ENCODE measurements at places on chromosomes 13 and 19.

DNA sequence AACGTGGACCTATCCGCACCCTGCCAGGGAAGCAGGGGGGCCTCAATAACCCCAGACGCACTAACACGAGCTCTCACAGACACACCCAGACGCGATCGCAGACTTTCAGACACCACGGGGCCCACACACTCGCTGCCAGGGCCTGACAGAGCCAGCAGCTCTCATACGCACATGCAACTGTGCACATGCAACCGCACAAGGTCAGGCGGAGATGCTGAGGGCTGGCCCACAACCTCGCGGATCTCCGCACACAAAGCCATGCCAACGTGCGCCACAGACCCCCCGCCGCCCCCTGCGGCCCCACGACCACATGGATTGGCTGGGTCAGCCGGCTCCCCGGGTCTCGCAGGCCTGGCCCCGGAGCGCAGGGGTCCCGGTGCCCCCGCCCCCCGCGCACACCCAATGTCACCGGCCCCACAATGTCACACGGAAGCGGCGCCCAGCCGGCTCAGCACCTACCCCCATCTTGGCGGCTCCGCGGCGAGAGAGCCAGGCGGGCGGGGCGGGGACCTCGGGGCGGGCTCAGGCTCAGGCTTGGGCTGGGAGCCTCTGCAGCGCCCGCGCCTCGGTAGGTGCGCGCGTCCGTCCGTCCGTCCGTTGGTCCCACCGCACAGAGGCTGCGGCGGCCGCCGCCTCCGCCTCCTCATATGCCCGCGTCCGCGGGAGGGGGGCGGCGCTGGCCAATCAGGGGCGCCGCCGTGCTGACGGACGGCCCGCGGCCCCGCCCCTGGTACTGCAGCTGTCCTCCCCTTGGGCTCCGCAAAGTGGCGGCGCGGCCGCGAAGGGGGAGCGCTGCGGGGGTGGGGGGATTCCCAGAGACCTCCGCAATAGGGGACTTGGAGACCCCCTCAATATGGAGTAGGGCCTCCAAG is at the start of gene ATP1A3:
TSS of gene ATP1A3 (minus strand) at position 619 of the 872 bp plus-strand sequence. CDS start at position 465, 154 bp downstream.
- peak; percentile 78 for DNase-seq

DNA sequence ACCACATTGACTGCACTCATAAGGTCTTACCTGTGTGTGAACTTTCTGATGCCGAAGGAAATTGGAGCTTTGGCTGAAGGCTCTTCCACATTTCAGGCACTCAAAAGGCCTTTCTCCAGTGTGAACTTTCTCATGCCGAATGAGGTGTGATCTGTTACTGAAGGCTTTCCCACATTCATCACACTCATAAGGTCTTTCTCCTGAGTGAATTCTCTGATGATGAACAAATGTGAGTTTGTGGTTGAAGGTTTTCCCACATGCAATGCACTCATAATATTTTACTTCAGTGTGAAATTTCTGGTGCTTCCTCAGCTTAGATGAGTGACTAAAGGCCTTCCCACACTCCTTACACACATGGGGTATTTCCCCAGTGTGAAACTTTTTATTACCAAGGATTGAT is 5.7 kb downstream of the ZNF132 start:
- no peak for DNase-seq

- no peak for DNase-seq
Measured at GRCh38 chr13:94063096-94063495, 416.4 kb downstream of the DCT start.

GRCh38 chr19:48230555-48231129 is 25.1 kb downstream of the CARD8 start:
- DNase-seq, result no peak

DNA sequence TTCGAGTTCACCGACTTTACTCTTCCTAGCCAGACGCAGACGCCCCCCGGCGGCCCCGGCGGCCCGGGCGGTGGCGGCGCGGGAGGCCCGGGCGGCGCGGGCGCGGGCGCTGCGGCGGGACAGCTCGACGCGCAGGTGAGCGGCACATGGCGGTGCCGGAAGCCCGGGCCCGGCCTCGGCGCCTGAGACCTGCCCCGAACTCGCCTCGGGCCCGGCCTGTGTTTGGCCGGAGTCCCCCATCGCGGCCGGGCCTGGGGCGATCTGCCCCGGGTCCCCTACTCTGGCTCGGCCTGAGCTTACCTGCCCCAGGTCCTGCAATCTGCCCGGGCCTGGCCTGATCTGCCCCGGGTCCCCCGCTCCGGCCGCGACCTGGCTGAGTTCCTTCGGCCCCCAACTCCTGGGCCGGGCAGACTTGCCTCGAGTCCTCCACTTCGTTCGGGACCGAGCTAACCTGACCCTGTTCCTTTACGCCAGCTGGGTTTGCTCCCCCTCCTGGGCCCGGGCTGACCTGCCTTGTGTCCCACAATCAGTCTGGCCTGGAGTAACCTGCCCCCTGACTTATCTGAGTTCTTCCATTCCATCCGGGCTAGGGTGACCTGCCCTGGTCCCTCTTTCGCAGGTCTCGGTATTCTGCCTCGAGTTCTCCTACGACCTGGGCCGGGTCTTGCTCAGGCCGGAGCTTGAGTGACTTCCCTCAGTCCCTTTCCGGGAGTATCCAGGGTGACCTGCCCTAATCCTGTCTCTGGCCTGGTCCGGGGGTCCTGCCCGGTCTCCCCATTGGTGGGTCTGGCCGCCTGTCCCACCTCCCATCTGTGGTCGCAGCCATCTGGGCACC is 764 bp downstream of the UPF1 start:
- no peak for DNase-seq

GRCh38 chr13:36549126-36549702 is 116.9 kb downstream of the CCNA1 start:
- no peak for DNase-seq

DNA sequence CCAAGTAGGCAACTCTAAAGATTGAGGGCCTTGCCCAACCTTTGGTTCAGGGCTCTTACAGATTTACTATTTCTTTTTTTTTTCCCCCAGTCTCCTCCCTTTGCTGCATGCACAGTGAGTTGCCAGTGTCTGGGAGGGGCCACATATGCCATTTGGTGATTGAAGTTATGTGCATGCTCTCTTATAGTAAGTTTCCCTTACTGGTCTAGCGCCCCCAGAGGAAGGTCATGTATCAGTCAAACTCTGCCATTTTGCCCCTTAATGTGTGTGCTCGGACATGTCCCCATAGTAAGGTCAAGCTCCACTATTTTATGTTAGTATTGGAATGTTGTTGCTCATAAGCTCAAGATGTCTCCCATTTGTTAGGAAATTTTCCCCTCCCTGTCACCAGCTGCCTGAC is 1138.0 kb upstream of the SLC10A2 start:
- DNase-seq, result no peak

- no peak for DNase-seq
Measured at GRCh38 chr19:7789447-7789846, 26.4 kb downstream of the CLEC4M start.

DNA sequence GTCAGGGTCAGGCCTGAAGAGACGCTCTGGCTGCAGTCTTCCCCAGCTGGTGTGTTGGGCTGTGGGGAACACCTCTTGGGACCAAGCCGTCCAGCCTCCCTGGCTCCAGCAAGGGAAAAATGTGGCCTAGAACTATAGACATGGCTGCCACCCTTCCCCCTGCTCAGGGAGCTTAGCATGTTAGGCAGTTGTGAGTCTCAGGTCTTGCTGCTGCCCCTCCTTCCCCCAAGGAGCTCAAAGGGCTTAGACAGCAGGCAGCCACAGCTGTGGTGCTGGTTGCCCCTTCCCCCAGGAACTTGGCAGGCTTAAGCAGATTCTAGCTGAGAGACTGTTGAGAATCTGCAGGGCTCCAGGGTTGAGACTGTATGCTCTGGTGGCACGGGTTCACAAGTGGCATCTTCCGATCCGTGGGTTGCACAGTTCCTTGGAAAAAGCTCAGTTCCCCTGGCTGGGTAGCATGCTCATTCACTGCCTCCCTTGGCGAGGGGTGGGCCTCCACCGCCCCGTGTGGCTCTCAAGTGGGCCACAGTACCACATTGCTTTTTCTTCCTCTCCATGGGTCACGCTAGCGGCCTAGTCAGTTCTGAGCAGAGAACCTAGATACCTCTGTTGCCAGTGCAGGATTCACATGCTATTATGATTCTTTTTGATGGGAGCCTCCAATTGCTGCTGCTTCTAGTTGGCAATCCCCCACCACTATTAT is 1258.6 kb downstream of the OLFM4 start:
- no peak for DNase-seq

DNA sequence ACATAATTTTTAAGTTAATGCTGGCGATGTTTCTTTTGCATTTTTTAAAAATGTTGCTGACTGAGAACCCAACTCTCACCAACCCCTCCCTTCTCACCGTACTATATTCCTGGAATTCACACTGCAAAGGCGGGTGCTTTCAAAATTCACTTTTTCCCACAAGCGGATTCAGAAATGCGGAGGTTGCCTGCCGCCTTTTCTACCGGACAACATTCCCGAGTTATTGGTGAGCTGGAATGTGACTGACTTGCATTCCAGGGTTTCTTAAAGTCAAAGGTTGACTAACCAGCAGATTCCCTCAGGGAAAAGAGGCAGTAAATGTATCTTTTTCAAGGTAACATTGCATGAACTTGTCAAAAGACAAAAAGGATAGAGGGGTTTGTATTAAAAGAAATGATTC is 113.3 kb downstream of the RAB20 start:
- no peak for DNase-seq

GRCh38 chr13:40069173-40070044 is 413.9 kb downstream of the COG6 start:
- peak; percentile 48 for DNase-seq

GRCh38 chr13:74174810-74175209 is 40.6 kb upstream of the KLF12 start:
- DNase-seq, result no peak

DNA sequence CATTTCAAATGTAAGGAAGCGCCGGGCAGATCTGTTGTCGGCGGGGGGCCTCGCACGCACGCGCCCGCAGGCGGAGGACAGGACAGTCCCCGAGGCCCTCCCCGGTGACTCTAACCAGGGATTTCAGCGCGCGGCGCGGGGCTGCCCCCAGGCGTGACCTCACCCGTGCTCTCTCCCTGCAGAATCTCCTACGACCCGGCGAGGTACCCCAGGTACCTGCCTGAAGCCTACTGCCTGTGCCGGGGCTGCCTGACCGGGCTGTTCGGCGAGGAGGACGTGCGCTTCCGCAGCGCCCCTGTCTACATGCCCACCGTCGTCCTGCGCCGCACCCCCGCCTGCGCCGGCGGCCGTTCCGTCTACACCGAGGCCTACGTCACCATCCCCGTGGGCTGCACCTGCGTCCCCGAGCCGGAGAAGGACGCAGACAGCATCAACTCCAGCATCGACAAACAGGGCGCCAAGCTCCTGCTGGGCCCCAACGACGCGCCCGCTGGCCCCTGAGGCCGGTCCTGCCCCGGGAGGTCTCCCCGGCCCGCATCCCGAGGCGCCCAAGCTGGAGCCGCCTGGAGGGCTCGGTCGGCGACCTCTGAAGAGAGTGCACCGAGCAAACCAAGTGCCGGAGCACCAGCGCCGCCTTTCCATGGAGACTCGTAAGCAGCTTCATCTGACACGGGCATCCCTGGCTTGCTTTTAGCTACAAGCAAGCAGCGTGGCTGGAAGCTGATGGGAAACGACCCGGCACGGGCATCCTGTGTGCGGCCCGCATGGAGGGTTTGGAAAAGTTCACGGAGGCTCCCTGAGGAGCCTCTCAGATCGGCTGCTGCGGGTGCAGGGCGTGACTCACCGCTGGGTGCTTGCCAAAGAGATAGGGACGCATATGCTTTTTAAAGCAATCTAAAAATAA is 18.2 kb downstream of the IL17D start:
- no peak for DNase-seq

DNA sequence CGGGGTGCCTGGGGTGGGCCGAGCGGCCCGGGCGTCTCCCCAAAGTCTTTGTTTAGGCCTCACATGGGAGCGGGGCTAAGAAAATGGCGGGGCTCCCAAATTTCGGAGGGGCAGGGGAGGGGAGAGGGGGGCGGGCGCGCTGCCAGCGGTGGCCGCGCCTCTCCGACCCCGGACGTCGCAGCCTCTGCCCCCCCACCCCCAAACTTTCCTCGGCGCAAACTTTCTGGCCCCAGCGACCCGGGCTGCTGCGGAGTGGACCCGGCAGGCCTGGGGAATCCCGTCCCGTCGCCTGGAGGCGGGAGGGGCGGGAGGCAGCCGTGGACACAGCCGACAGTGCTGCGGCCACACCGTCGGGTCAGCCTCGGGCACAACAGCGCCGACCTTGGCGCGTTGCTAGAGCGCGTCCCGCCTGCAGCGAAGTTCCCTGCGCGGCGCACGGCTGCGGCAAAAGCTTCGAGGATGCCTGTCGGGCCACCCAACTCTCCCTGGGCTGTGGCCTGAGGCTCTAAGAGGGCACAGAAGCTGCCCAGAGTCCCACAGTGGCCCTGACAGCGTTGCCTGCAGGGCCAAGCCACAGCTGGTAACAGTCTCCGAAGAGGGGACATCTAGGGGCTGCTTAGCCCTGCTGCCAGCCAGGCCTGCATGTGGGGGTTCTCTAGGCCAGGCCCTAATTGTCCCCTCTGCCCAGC is 1.3 kb downstream of the NFIX start:
- DNase-seq, result no peak

DNA sequence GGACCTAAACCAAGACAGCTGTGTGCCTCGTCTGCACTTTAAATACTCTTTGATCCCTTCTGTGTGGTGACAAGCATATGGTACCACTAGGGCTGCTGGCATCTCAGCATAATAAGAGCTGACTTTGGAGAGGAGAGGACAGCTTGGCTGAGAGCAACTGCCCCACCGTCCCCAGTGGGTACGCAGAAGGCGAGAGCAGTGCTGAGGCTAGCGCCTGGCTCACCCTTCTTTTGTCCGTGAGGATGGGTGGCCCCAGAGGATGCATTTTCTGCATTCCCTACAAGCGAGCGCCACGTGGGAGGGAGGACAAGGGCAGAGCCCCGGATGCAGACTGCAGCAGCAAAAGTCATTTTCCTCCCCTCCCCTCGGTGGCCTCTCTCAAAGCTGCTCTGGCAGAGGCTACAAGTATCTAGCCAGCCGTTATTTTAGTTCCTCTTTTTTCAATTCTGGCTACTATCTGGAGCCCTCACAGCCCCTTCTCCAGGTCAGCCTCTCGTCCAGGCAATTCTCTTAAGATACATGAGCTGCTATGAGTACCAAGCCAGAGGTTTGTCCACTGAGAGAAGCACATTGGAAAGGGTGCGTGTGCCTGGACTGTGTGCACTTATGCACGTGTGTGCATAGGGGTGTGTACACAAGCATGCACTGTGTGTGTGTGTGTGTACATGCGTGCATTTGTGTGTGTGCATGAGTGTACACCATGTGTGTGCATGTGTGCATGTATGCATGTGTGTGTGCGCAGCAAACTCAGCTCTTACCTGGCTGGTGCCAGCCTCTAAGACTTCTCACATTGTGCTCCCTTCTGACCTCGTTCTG is 51.3 kb downstream of the RAB20 start:
- DNase-seq, result peak; percentile 31

DNA sequence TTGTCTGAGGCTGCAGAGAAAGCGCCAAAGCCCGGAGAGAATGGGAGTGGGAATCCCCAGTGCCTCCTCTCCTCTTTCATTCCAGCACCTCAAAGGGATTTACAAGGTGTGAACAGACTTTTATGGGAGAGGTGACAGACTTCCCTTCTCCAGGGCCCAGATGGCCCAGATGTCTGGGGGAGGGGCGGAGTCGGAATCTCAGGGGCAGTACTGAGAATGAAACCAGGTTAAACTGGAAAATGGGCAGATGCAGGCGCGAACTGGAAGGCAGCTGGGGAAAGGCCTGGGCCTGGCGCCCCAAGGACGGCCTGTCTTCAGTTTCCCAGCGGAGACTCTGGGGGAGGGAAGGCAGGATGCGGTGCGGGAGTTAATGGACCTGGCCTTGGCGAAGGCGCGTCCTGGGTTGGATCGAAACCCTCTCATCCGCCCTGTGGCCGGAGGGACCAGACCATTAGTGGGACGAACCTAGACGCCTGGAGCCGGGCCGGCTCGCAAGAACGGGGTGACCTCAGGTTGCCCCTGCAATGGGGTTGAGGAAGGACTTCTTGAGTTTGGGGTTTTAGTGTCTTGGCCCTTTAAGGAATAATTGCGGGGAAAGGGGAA is 592 bp upstream of the TRIP10 start:
- no peak for DNase-seq

Measured in GM19239 (cell line).